Activated CD4-positive, alpha-beta memory T cell treated with anti-CD3 and anti-CD28 coated beads for 36 hours (primary cell): ENCODE measurements at places on chromosomes 3 and 15.
A peak's percentile ranks its signal among the peaks of the same experiment; 100 is the strongest.

- no peak for DNase-seq
Observed at GRCh38 chr3:184466413-184466960, 86.6 kb downstream of the CHRD start.

DNA sequence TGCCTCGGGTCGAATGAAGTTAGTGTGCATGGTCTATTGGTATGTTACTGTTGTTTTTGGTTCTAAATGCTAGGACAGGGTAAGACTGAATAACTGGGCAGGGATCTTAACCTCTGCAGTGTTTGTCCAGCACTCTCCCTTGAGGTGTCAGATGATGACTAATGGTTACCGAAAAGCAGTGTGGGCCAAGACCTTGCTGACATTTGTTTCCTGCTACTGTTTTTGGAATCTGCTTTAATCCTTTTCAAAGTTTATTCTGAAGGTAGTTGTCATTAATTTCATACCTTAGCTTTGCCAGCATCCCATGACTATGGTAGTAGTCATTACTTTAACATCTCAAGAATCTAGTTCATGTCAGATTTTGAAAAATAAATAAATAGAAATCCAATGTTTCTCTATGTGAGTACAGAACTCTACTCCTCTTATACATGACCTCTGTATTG is 117.0 kb downstream of the P3H2 start:
- no peak for DNase-seq

- no peak for DNase-seq
Observed at GRCh38 chr3:71975573-71975972, 190.6 kb upstream of the PROK2 start.

GRCh38 chr15:28919679-28920655 is 34.2 kb downstream of the APBA2 start:
- DNase-seq = no peak

DNA sequence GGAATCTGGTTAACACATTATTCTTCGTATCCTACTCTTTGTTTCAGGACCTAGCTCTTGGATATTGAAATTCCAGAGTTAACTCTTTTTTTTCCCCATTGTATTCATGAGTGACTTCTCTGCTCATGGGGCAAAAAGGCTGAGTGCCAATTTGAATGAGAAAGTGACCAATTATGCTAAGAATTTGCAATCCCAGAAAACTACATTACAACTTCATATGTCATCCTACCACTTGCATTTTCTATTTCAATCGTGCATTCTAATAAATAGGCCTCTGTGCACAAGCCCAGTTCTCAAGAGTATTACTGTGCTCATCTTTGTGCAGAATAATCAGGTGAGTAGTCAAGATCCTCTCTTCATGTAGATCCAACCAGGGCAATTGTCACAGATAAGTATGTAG is 537.8 kb downstream of the OTOL1 start:
- DNase-seq = no peak

- no peak for DNase-seq
Observed at GRCh38 chr15:83848315-83849050, 194.6 kb downstream of the ADAMTSL3 start.

- DNase-seq = no peak
Observed at GRCh38 chr15:32908135-32908801, 190.5 kb downstream of the GREM1 start.

GRCh38 chr15:66940368-66940767 is 125.0 kb upstream of the SMAD3 start:
- DNase-seq = peak; percentile 22

DNA sequence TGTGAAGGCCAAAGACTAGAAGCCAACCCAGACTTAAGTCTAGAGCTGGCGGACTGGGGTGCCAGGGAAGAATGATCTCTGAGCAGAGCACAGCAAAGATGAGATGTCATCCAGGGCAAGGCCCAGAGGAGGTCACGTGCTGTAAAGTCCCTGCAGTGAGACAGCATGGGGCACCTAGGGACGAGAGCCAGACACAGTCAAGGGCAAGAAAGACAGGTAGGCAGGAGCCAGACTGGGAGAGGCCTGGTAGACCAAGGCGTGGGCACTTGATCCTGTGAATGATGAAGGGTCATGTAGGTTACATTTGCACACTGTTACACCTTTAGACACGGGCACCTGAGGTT is 379.7 kb upstream of the PROK2 start:
- no peak for DNase-seq
